AG04449 (cell line): ENCODE measurements at places on chromosomes 6 and 20.

DNA sequence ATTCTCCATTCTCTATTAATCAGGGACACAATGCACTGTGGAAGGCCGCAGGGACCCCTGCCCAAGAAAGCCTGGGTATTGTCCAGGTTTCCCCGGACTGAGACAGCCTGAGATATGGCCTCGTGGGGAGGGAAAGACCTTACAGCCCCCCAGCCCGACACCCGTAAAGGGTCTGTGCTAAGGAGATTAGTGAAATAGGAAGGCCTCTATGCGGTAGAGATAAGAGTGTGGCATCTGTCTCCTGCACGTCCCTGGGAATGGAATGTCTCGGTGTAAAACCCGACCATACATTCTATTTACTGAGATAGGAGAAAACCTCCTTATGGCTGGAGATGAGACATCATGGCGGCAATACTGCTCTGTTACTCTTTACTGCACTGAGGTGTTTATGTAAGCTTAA, 15.7 kb upstream of the EIF2S2 start:
- DNase-seq = no peak

GRCh38 chr20:35849706-35850105, 77.9 kb downstream of the PHF20 start:
- DNase-seq = no peak

DNA sequence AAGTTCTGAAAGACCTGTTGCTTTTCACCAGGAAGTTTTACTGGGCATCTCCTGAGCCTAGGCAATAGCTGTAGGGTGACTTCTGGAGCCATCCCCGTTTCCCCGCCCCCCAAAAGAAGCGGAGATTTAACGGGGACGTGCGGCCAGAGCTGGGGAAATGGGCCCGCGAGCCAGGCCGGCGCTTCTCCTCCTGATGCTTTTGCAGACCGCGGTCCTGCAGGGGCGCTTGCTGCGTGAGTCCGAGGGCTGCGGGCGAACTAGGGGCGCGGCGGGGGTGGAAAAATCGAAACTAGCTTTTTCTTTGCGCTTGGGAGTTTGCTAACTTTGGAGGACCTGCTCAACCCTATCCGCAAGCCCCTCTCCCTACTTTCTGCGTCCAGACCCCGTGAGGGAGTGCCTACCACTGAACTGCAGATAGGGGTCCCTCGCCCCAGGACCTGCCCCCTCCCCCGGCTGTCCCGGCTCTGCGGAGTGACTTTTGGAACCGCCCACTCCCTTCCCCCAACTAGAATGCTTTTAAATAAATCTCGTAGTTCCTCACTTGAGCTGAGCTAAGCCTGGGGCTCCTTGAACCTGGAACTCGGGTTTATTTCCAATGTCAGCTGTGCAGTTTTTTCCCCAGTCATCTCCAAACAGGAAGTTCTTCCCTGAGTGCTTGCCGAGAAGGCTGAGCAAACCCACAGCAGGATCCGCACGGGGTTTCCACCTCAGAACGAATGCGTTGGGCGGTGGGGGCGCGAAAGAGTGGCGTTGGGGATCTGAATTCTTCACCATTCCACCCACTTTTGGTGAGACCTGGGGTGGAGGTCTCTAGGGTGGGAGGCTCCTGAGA, at the start of gene HFE:
TSS of gene HFE (plus strand) at position 146 of the 832 bp plus-strand sequence. CDS start at position 158, 12 bp downstream.
- no peak for DNase-seq

DNA sequence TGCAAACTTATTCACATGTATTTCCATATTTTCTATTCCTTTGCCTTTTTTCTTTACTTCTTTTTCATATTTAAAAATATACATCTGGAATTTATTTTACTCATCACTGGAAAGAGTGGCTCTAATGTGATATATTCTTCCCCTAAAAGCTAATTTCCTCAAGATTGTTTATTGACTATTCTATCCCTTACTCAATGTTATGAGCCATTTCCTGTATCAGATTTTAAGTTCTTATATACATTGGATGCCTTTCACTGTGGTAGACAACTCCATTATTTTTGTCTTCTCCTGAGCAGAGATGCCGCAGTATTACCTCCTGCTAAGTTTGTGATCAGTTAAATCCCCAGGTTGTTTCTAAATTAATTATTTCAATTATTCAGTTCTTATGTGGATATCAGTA, 418.4 kb upstream of the JAG1 start:
- DNase-seq = no peak

DNA sequence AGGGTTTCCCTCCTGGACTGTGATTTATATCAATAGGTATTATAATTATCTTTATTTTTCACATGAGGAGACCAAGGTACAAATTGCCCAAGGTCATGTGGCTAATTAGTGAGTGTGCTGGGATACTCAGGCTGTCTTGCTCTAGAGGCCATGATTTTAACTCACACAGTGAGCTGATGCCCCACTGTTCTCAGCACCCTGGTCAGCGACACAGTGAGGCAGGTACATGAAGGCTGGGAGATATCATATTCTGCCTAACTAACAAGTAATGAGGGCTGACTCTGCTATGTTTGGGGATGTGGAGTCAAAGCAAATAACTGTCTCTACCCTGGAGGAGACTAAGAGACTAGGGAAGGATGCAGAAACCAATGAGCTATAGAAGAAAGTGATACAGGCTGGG, 501.1 kb downstream of the PTPRT start:
- no peak for DNase-seq

DNA sequence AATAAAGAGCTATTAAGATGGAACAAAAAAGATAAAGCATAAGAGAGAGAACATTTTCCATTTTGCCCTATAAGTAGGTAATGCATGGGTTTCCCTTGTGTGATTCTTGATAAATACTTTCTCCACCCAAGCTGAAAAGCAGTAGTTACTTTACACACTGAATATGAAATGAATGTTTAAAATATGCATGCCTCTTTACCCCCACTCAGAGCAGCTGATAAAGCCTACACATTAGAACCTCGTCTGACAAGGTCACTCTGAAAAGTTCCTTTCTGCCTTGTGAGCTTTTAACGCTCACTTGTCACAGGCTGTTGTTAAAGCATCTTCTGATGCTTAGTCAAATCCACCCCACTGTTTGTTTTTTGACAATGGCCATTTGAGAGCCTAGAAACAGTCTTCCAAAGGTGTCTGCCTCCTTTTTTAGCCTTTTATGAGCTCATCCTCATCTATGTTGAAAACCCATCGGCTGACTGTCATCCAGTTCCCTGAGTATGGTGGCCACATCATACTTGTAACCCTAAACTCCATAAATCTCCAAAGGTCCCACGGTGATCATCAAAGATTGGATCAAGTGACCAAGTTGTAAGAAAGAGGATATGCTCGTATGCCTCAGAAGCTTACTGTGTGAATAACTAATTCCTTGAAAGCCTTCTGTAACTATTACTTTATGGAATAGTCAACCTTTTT, 102.8 kb downstream of the ATXN1 start:
- DNase-seq = no peak

GRCh38 chr6:42276034-42276890, 58.6 kb upstream of the MRPS10 start:
- DNase-seq = no peak

DNA sequence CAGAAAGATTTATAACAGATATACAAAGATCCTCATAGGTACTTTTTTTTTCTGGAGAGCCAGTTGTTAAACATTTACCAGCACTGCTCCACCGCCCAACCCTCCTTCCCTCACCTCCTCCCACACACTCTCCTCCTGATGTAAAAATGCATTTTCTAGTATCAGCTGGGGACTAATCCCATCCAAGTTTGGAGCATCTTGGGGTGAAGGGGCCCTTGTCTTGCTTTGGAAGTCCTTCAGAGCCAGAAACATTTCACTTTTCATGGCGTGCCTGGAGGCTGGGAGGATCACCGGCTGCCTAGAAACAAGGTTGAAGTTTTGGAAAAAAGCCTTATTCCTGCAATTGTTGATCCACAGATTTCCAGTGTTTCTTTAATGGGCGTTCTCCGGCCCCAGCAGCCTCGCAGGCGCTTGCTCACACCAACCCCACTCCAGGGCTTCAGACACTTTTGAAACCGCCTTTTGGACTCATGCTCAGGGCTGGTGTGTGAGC, 165.1 kb upstream of the AFDN start:
- DNase-seq = no peak
